ENCODE measurements at places on chromosomes 2 and 18. TPM values are rescaled to one million over a fixed set of nuclear protein-coding genes. Genes with fewer than 3 reads are reported as not detected.

GRCh38 chr2:18159896-18160295, 281.4 kb downstream of the KCNS3 start:
- DNase-seq = no peak
- no peaks in the 10 kb centered on the region for H3K36me3 ChIP-seq
- no peak overlapping the region for H3K4me3 ChIP-seq
- H3K4me1 ChIP-seq = no peaks in the 10 kb centered on the region
- no peak overlapping the region for H3K27ac ChIP-seq

- peaks cover 9% of the 10 kb centered on the region for H3K4me1 ChIP-seq
- H3K27me3 ChIP-seq = peaks cover 2% of the 10 kb centered on the region
- DNase-seq = no peak
- H3K36me3 ChIP-seq = no peaks in the 10 kb centered on the region
- H3K4me3 ChIP-seq = no peak overlapping the region
- H3K27ac ChIP-seq = no peak overlapping the region
Measured at GRCh38 chr2:161982548-161983330, 91.3 kb downstream of the DPP4 start.

DNA sequence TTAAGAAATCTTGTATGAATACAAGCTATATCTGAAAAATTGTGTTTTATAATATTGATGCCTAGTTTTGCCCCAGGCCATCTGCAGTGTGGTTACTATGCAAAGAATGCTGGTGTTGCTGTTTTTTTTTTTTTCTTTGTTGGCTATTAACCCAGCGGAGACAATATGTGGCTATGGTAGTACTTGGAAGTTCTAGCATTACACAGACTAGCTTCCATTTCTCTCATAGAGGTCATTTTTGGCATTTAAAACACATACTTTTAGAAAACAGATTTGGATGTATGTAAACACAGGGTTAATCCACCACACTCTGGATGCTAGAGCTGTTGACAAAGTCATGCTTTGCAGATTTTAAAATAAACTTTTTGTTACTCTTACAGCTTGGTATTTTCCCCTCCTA, 209.8 kb downstream of the NEDD4L start:
- peaks cover 1% of the 10 kb centered on the region for H3K27me3 ChIP-seq
- H3K4me3 ChIP-seq = no peak overlapping the region
- H3K4me1 ChIP-seq = no peaks in the 10 kb centered on the region
- H3K27ac ChIP-seq = no peak overlapping the region
- no peak for DNase-seq

- H3K27me3 ChIP-seq = peaks cover 10% of the 10 kb centered on the region
- no peak overlapping the region for H3K4me3 ChIP-seq
Measured at GRCh38 chr2:205776720-205777119, 94.4 kb downstream of the NRP2 start.

GRCh38 chr2:24183366-24184069, 8.7 kb downstream of the FAM228A start:
- no peak overlapping the region for H3K4me3 ChIP-seq
- DNase-seq = no peak
- H3K27me3 ChIP-seq = no peaks in the 10 kb centered on the region

- H3K4me3 ChIP-seq = no peak overlapping the region
- H3K36me3 ChIP-seq = no peaks in the 10 kb centered on the region
- no peak overlapping the region for H3K27ac ChIP-seq
- no peak for DNase-seq
Measured at GRCh38 chr2:141515931-141516330, 614.9 kb downstream of the LRP1B start.

DNA sequence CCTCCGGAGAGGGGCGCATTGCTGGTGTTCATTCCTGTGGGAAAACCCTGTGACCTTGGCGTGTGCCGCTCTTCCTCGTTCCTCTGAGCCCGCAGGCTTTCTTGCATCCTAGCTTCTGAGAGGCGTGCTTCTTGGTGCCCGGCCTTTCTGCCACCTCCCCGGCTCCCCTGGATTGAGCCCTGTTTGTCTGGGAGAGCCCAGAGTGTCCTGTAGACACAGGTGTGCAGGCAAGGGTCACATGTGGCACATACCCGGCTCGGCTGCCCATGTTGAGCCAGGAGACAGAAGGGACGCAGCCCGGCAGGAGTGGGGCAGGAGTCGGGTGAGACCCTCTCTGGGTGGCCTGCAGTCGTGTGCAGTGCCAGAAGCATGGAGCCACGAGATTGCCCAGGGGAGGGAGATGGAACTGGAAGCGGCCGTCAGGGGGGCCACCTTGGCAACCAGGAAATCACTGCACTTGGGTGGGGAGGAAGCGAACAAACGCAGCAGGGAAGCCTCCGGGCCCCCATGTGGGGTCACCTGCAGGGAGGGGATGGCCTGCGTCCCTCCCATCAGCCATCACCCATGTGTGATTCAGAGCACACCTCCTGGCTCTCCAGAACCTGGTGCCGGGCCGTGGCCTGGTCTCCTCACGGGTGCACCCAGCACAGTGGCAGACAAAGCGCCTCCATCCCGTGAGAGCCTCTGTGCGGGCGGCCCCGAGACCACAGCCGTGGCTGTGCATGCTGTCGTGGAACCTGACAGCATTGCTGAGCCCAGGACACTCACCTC, 92.9 kb downstream of the SH3BP4 start:
- no peak for DNase-seq
- H3K27me3 ChIP-seq = peaks cover 4% of the 10 kb centered on the region
- peaks cover 13% of the 10 kb centered on the region for H3K4me1 ChIP-seq
- peak overlapping the region; percentile 51 for H3K4me3 ChIP-seq
- H3K36me3 ChIP-seq = no peaks in the 10 kb centered on the region
- H3K27ac ChIP-seq = peak overlapping the region; percentile 35

The GALM gene
- 7.0 TPM for polyA plus RNA-seq

The SMYD1 gene
- not detected for polyA plus RNA-seq

The PELI1 gene
- polyA plus RNA-seq = 2.7 TPM

Measured in immature natural killer cell (primary cell).